Fibroblast of skin of left quadriceps (primary cell): ENCODE measurements at places on chromosomes 6 and 20.
A peak's percentile ranks its signal among the peaks of the same experiment; 100 is the strongest.

GRCh38 chr6:169895000-169895759, 143.8 kb downstream of the ERMARD start:
- no peak for DNase-seq

GRCh38 chr6:168371185-168371584, 51.6 kb upstream of the DACT2 start:
- DNase-seq = no peak

- peak; percentile 44 for DNase-seq
Measured at GRCh38 chr20:57065646-57066045, 200.8 kb downstream of the BMP7 start.

GRCh38 chr20:62815066-62815991, 1.5 kb upstream of the COL9A3 start:
- no peak for DNase-seq

- DNase-seq = peak; percentile 47
Measured at GRCh38 chr20:11159728-11160127, 485.9 kb upstream of the JAG1 start.

- DNase-seq = no peak
Measured at GRCh38 chr20:5789827-5790226, 39.6 kb downstream of the SHLD1 start.

DNA sequence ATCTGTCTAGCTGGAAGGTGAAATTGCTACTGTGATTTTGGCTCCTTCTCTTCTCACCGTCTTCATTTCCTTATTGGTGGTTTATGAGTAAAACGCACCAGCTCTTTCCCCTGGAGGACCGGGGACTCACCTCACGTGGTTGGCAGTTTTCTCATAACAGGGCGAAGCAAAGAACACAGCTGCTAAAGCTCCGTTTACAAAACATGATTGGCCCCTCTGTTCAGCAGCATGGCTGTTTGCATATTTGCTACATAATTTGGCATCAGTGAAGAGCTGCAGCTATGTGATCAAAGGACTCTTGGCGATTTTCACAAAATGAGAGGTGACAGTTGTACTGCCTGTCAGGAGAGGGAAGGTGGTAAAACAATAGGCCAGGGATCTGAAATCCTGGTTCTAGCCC, 20.5 kb upstream of the TMEM181 start:
- DNase-seq = no peak

- DNase-seq = no peak
Measured at GRCh38 chr6:157790548-157791160, 32.4 kb upstream of the SNX9 start.

- peak; percentile 63 for DNase-seq
Measured at GRCh38 chr6:130412556-130413290, 46.9 kb downstream of the TMEM200A start.

DNA sequence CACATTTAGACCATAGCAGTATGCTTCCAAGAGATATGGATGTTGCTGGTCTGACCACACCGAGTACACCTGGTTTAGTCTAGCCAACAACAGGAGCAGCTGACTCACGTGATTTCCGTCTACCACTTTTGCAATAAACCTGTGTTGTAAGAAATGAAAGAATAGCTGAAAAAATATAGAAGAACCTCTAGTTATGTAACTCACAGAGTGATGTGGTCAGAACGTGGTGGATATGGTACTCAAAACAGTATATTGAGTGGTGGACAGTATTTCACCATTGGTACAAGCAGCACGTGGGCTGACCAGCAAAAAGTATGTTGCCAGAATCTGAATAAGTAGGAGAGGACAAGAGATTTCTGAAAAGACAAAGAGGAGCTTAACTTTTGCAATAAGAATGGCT, 226.9 kb downstream of the TBC1D7 start:
- DNase-seq = no peak
